CD4-positive, alpha-beta T cell treated with Interferon alpha-2 for 1 hour (primary cell): ENCODE measurements at places on chromosomes 6 and 20.
A peak's percentile ranks its signal among the peaks of the same experiment; 100 is the strongest.

DNA sequence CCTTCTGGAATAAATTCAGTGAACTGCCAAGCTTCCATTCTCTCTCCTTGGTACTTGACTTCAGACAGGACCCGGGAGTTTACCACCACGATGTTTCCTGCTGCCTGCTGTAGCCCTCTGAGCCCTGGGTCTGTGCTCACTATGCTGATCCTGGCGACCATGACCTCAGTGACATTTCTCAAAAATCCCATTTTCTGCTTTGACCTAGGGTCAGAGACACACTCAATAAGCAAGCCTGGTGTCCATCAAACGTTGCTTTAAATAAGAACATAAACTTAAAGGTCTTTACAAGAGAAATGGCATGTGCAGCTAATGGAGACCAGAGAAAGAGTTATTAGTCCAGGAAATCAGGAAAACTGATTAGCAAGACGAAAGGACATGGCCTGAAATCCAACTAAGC, 509.7 kb upstream of the SULF2 start:
- DNase-seq: no peak

DNA sequence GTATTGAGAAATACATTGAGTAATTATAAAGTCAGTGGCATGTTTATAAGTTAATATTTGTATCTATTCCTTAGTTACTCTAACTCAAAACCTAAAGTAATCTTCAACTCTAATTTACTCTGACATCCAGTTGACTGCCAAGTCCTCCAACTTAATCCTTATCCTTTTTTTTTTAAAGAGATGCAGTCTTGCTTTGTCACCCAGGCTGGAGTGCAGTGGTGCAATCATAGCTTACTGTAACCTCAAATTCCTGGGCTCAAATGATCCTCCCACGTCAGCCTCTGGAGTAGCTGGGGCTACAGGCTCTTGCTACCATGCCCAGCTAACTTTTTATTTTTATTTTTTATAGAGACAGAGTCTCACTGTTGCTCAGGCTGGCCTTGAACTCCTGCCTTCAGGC, 24.4 kb downstream of the PTPN1 start:
- no peak for DNase-seq

DNA sequence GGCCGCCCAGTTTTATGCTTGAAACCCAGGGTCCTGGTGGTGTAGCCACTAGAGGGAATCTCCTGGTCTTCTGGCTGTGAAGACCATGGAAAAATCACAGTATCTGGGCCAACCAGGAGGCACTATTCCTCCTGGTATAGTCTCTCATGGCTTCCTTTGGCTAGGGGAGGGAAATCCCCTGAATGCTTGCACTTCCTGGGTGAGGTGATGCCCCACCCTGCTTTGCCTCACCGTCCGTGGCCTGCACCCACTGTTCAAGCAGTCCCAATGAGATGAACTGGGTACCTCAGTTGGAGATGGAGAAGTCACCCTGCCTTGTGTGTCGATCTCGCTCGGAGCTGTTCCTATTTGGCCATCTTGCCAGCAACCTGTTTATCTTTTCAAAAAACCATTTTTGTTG, 10.1 kb upstream of the ZNF337 start:
- DNase-seq: peak; percentile 24

DNA sequence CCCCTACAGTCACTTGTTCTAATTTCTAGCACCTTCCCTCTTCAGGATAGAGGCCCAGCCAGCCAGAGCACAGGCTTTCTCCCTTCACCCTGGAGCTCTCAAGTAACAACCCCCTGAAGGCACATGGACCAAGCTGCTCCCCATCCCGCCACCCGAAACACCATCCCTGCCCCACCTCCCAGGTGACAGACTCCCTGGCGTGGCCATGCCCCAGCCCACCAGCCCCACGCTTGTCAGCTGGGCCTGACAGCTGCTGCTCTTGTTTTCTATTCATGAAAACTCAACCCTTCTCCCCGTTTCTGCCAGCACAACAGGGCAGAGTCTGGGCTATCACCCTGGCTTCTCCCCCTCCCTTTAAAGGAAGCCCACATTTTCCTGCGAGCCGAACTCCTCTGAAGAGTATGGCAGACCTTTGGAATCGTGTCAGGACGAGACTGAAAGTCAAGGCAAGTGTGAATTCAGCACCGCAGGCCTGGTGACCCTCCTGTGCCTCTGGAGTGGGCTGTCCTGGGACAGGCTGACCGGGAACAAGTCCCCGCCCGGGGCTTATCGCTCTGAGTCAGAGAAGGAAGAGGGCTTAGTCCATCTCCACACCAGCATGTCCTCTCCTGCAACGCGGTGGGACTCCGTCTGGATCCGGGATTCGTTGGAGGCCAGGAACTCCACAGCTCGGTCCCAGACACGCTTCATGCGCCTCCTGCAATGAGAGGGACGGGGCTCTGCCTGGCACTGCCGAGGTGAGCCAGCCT, 16.7 kb downstream of the LEMD2 start:
- no peak for DNase-seq

- DNase-seq: no peak
These were observed 4.7 kb upstream of the SLC22A16 start for GRCh38 chr6:110481081-110481480.

GRCh38 chr6:85453490-85453889, 3.6 kb downstream of the NT5E start:
- no peak for DNase-seq

DNA sequence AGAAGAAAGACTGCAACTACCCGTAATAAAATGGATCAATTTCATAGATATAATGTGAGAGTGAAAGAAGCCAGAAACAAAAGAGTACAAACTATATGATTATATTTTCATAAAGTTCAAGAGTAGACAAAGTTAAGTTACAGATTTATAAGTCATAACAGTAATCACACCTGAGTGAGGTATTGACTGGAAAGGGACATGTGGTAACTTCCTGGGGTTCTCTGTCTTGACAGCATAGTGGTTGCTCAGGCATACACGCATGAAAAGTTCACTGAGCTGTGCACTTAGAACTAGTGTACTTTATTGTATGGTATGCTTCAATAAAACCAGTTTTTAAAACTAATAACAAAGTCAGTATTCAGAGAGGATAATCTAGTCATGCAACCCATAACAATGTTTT, 653.6 kb downstream of the EPM2A start:
- DNase-seq: no peak

DNA sequence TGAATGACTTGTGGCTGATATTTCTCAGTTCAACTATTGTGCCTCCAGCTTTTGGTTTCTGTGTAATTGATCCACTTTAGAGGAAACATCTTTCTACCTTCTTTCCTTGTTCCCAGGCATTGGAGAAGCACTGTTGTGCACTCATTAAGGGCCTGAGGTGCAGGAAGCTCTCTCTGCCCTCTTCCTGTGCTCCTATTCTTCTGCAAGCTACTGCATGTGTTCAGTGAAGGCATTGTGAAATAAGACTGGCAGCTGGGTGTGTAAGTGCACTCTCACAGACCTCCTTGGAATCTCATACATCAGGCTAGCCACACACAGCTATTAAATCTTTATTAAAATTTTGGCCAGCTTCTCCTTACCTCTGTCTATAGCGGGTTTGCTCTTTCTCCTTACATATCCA, 177.8 kb downstream of the OGFRL1 start:
- no peak for DNase-seq

DNA sequence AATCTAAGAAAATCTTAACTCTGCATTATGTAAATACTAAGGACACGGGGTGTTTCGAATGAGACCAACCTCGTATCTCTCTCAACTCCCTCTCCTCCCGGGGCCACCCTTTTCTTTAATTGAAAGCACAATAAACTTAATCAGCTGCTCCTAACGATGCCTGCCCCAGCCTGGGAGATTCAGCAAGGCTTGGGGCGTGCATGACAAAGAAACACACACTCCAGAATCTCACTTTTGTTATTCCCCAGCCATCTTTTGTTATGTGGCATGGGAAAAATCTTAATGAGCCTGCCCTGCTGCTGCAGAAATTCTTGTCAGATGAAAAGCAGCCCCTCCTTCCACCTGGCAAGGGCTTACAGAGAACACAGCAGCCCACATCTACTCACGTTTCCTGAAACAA, 117.4 kb downstream of the TTLL2 start:
- DNase-seq: no peak

DNA sequence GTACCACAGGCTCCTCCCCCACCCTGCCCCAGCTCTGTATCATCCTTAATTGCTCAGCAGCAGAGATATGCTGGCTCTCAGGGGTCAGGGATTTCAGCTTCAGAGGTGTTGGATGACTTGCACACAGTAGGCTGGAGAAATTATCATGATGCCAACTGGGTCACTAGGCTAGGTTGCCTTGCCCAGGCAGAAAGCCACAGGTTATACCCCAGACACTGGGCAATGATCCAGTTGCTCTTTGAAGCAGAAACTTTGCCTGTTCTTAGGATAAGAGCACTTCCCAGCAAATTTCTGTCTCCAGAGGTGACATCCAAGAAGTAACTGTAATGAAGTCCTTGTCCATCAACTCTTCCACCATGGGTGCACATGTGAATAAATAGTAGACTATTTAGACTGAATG, 38.3 kb upstream of the SCML4 start:
- no peak for DNase-seq

DNA sequence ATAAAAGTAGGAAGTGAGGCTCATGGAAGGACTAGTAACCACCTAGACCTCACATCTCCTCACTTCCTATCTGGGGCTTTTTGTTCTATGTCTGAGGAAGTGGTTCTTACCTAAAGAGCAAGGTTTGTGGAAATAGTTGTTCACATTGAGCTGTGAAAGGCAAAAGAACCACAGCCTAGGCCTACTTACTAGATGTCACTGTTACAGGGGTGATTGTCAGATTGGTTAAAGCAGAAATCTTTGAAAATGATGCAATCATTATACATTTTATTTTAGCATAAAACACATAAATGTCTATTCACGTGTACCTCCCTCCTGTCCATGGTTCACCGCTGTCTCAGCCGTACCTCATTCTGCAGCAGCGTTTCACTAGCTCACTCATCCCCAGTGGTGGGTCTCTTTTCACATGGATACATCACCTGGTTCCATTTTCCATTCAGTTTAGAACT, 268.8 kb downstream of the TMEM242 start:
- DNase-seq: peak; percentile 70

DNA sequence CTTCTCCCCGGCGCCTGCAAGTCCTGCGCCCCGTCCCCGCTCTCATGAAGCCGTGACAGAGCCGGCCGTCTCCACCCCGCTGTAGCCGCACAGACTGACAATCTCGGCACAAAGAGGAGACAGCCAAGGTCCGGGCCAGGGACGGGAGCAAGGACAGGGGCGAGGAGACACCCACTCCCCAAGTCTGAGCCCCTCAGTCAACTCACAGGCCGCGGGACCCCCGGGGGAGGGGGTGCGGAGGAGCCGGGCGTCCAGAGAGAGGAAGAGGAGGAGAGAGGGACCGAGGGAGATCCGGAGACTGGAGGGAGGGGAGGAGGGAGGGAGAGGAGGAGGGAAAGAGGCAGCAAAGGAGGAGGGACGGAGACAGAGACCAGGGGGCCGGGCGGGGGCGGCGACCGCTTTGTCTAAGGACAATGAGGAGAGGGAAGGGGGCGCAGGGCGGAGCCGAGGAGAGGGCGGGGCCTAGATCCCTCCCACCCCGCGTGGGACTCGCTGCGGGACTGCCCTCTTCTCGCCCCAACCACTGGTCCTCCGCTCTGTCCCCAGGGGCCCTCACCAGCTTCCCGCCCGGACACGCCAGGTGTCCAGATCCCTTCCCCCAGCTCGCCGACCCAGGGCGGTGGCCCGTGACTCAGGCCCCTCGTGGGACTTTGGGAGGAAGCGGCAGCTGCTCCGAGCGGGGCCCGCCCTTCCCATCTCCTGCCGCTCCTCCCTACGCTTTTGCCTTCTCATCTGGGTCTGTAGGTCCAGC, 638 bp upstream of the PPP1R18 start:
- DNase-seq: peak; percentile 86

DNA sequence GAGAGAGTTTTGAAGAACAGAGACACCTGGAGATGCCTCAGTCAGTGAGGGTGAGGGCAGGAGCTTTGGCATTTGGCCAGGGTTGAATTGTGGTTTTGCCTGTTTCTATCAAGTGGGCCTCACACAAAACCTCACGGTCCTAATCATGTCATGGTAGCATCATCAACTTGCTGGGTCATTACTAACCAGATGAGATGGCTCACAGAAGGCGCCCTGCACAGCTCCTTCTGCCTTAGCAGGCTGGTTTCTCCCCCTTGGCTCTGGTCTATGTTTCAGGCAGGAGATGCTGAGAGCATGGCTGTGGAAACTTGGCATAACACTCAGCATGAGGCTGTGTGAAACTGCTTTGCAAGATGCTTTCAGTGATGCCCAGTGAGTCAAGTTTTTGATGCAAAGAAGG, 99.3 kb downstream of the LRRC1 start:
- no peak for DNase-seq

DNA sequence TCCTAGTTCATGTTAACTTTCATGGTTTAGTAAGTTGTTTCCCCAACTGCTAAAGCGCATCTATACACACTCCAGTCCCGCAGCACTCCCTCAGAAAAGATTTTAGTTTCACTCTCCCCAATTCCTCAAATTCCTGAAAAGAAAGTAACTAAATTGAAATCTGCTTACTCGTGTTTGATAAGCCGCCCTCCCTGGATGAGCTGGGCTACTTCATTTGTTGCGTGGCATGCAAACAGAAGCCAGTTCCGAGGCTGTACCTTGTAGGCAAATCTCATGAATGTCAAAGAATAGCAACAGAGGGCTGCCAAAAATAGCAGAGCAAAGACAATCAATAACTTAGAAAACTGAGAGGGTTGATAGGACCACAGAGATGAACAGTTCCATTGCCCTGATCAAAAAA, 16.9 kb downstream of the MPC1 start:
- no peak for DNase-seq

DNA sequence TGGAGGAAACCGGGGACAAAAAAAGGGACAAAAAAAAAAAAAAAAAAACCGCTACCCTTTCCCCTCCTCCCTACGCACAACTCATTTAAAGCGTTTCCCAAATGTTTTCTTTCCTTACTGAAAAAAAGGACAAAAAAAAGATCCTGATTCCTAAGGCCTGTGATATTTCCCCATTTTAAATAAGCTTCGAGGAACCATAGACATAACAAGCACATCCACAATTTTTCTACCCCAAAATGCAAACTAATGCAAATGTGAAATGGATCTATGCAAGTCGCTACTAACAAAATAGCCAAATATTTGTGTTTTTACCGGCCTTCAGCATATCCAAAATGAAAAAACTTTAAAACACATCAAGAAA, 1.4 kb upstream of the ZNF217 start:
- DNase-seq: no peak

- peak; percentile 12 for DNase-seq
These were observed 104.3 kb downstream of the SLC23A2 start for GRCh38 chr20:4896971-4897497.

GRCh38 chr20:21653628-21654027, 51.8 kb upstream of the PAX1 start:
- no peak for DNase-seq

GRCh38 chr6:67606906-67607828, 1027.9 kb upstream of the ADGRB3 start:
- DNase-seq: no peak

- DNase-seq: no peak
These were observed 43.4 kb upstream of the RIPOR2 start for GRCh38 chr6:24979176-24979575.

- DNase-seq: no peak
These were observed 17.8 kb upstream of the HLA-DRB1 start for GRCh38 chr6:32607263-32607987.
